ENCODE measurements at places on chromosomes 16 and 17. TPM values are rescaled to one million over a fixed set of nuclear protein-coding genes. Genes with fewer than 3 reads are reported as not detected.

The HS3ST2 gene
- total RNA-seq, result not detected

The SUZ12 gene
- total RNA-seq, result 26.2 TPM

The MEAK7 gene
- 60.4 TPM for total RNA-seq

The GRIN2A gene
- 0.01 TPM for total RNA-seq

The KRT23 gene
- 0.12 TPM for total RNA-seq

The C16orf89 gene
- not detected for total RNA-seq

The FOXL1 gene
- 2.0 TPM for total RNA-seq

The FBF1 gene
- total RNA-seq, result 8.4 TPM

The FZD2 gene
- total RNA-seq, result 37.5 TPM

The GINS3 gene
- total RNA-seq, result 24.2 TPM

Measured in A549 treated with AZD2906 at 1 μM for 4 hours (cell line).